Stimulated activated CD4-positive, alpha-beta T cell treated with anti-CD3 and anti-CD28 coated beads, Interleukin-2, amount 100 ng/mL, for 24 hours (primary cell): ENCODE measurements at places on chromosomes 1 and 21.
A peak's percentile ranks its signal among the peaks of the same experiment; 100 is the strongest.

DNA sequence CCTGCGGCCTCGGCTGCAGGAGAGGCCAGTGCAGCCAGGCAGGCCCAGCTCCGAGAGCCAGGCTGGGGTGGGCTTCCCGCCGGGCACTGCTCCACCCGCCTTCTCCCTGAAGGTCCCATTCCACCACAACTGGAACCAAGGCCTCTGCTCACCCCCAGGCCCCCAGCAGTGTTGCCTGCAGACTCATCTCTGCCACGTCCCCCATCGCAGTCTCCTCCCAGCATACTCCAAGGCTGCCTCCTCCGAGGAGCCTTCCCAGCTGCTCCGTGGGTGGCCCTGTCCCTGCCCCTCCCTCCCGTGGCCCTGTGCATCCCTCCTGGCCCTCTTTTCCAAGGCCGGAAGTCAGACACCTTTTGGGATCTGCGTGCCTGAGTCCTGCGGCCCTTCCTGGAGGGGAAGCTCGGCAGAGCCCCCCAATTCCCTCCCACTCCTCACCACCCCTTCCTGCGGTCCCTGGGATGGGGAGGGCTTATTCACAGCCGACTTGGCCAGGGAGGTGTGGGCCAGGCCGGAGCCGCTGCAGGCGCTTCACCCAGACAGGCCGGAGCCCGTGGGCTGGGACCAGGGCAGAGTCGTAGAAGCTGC is 47.6 kb downstream of the SLX9 start:
- no peak for DNase-seq

DNA sequence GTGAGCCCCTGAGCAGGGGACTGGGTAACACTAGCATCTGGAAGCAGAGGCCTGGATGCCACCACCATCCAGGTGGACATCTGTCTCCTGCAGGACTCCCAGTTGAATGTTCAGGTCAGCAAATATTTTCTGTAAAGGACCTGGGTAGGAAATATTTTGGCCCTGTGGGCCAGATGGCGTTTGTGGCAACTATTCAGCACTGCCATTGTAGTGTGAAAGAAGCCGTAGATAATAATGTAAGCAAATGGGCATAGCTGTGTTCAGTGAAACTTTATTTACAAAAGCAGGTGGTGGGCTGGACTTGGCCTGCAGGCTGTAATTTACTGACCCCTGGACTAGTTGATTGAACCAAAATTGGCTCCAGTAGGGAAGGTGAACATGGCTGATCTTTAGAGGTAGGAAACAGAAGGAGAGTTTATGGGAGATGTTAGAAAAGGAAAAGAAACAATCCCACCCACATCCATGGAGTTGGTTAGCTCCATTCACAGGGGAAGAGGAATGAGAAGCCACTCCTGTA is 20.0 kb upstream of the CD101 start:
- DNase-seq, result no peak

GRCh38 chr1:203453016-203453415 is 22.6 kb upstream of the PRELP start:
- no peak for DNase-seq

DNA sequence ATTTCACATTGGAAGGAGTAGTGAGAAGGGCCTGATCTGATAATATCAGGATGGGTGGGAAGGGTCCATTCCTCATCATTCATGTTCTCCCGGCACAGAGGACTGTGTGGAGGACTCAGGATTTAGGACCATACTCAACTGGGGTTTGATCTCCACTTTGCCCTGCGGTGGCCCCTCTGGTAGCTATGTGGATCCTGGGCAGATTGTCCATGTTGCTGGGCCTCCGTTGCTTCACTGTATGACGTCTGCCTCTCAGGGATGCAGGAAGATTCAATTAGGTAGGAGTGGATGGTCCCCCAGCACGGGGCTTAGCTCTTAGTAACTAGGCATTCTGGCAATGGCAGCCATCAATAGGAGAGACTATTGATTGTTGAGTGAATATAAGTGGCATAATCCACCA is 2.3 kb downstream of the ETS2 start:
- DNase-seq, result no peak

GRCh38 chr1:228860911-228861831 is 125.9 kb downstream of the RHOU start:
- DNase-seq, result peak; percentile 14

DNA sequence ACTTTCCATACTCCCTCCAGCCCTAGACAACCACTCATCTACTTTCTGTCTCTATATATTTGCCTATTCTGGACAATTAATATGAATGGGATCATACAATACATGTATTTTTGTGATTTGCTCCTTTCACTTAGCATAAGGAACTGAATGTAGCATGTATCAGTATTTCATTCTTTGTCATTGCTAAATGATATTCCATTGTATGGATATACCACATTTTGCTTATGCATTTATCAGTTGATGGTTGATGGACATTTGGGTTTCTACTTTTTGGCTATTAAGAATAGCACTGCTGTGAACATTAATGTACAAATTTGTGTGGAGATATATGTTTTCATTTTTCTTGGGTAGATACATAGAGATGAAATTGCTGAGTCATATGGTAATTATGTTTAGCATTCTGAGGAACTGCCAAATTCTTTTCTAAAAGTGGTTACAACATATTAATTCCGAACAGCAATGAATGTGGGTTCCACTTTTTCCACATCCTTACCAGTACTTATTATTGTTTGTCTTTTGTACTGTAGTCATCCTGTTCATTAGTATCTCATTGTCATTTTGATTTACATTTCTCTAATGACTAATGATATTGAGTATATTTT is 121.0 kb downstream of the LRRC40 start:
- no peak for DNase-seq

DNA sequence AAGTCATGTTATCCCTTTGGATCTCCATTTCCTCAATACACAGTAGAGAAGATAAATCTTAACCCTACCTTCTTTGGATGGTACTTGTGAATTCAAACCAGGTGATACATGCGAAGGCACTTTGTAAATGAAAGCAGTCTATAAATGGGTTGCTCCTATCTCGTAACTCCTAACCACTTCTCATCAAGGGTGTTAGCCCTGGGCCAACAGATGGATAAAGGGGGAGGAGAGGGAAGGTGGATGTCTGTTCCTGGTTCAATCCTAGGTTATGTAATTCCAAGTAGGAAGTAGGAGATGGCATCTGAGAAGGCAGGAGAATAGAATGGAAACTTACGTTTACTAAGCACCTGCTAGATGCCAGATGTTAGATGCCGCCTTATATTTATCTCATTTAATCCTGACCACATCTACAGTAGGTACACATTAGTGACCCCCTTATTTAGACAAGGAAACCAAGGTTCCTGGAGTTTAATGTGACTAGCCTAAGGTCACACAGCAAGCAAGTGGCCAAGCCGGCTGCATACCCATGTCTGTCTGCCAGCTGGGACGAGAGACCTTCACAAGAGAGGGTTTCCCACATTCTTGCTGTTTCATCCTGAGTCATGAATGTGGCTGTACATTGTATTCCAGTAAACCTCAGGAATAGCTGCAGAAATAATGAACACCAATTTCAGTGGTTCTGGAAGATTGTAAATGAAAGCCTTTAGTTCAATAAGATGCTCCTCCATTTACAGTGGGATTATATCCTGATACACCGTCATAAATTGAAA is 47.7 kb downstream of the ELAVL4 start:
- DNase-seq, result no peak

DNA sequence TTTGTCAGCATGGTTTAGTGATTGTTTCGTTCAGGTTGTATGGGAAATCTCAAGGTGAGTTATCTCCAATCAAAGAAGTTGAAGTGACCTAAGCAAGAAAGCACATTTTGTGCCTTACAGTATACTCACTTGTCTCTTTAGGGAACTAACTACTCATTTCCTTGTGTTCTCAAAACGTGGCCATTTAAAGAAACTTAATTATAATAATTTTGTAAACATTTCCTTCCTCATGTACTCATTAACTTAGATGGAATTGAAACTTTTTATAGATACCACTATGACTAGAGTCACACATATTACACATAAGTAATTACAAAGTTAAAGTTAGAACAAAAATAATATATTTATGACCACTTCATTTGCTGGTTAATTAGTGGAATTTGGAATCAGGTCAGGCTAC is 552.6 kb downstream of the MRPL39 start:
- DNase-seq, result no peak

DNA sequence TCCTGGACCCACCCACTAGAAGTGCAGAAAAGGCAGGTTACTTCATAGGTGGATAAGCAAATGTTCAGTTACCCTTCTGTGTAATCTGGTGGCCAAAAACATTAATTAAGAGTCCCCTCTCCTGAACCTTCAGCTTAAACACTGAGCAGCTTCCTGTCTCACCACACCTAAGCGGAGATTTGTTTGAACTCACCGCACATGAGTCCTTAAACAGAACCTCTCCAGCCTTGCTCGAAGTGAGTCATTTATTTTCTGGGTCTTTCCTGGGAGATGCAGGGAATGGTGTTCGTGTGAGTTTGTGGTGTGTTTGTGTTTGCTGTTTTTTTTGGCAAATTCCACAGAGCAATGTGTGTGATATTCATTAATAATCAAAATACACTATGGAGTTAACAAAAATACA is 7.6 kb upstream of the FNBP1L start:
- DNase-seq, result no peak

- no peak for DNase-seq
These were observed 70.3 kb downstream of the URB2 start for GRCh38 chr1:229696385-229696784.

GRCh38 chr1:156260896-156261295 is 13.0 kb upstream of the PAQR6 start:
- no peak for DNase-seq

DNA sequence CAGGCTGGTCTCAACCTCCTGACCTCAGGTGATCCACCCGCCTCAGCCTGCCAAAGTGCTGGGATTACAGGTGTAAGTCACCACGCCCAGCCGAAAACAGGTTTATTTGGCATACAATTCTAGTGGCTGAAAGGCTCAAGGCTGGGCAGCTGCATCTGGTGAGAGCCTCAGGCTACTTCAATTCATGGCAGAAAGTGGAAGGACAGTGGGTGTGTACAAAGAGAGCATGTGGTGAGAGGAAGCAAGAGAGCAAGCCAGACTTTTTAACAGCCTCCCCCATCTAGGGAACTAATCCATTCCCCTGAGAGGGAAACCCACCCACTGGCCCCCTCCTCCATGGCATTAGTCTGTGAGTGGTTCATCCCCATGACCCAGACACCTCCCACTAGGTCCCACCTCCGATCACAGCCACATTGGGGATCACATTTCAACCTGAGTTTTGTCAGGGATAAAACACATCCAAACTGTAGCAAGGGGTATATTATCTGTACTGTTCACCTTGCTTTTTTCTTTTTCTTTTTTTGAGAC is 9.5 kb downstream of the BMP8A start:
- DNase-seq, result no peak
